Pons (tissue), 1 donor: ENCODE measurements at places on chromosomes 5 and 9.

DNA sequence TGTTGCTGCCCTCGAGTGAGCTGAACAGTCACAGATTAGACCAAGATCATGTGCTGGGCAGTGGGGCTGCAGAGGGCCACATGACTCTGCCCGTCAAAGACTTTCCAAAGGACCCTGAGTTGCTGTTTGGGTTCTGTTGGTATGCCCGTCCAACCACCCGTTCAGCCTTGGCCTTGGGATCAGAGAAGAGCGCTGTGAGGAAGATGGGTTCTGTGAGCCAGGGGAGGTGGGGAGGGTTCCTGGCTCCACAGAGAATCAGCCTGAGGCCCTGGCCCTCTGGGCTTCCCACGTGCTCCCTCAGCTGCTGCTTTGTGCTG, 72.6 kb downstream of the RGS3 start:
- DNase-seq: peak; percentile 96

- DNase-seq: no peak
These were observed 2.4 kb downstream of the PRR16 start for GRCh38 chr5:120466341-120467006.

DNA sequence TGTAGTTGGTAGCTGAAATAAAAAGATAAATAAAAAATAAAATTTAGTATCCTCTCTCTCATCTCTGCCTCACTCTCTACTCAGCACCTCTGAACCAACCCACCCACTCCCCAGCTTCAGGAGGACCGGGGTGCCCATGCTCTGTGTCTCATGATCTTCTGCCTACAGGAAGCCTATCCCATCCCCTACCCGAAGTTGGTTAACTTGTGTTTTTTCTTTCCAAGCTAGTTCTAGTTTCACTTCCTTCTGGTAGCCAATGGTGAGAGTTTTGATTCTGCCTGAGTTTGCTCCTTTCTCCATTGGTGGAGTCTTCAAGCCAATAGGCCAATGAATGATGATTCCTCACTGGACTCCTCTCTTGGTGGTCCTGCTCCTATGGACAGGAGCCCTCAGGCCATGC, 32.1 kb downstream of the SNX24 start:
- peak; percentile 59 for DNase-seq

GRCh38 chr5:69368458-69369339, 621 bp downstream of the AK6 start:
- peak; percentile 32 for DNase-seq

GRCh38 chr5:38117784-38118479, 140.4 kb upstream of the EGFLAM start:
- no peak for DNase-seq

DNA sequence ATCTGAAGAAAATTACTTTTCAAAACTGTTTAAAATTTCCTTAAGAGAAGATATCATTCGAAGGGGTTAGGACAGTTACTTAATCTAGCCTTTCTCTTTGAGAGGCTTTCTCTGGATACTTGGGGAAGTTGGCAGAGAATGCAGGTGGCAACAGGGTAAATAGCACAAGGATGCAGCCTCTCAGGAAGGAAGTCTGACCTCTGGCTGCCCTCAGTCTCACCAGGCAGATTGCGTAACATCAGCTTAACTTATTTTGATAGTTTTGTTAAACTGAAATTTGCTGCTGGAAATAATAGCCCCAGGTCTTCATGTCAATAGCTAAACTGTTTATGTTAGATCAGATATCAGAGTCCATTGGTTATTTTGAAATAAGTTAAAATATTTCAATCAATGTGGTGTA, 20.4 kb downstream of the CCDC192 start:
- no peak for DNase-seq

DNA sequence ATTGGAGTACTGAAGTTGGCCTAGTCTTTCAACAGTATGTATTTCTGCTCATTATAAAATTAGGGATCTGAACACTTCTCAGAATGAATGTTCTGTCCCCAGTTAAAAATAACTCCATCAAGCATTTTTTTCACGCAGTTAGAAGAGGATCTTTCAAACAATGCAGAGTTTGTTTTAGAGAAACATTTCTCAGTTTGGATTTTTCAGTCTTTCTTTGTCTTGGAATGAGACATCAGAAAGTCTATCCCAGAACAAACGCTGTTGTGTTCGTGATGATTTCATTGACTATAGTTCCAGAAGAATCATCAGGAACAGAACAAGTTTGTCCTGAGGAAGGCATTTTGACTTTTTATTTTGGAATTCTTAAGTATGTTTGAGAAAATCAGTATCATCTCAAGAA, 218.7 kb downstream of the ARRDC3 start:
- peak; percentile 91 for DNase-seq
